Pancreas (tissue), 10 donors: ENCODE measurements at places on chromosomes 11 and 22.

DNA sequence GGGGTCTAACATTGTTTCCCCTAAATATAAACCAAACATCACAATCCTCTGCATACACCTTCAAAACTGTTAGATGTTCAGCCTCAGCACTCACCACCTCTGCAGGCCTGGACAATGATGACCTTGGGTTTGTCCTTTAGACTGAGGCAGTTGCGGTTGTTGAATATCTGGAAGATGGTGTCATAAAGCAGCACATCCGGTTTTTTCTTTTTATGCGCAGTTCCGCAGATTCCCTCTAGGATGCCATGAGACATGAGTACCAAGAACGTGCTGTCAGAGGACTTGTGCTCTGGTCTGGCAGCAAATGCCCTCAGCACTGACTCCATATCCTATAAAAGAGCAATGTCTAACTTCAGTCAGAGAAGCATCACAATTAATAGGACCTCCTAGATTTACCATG, 22.8 kb downstream of the CASP5 start:
- DNase-seq = no peak

DNA sequence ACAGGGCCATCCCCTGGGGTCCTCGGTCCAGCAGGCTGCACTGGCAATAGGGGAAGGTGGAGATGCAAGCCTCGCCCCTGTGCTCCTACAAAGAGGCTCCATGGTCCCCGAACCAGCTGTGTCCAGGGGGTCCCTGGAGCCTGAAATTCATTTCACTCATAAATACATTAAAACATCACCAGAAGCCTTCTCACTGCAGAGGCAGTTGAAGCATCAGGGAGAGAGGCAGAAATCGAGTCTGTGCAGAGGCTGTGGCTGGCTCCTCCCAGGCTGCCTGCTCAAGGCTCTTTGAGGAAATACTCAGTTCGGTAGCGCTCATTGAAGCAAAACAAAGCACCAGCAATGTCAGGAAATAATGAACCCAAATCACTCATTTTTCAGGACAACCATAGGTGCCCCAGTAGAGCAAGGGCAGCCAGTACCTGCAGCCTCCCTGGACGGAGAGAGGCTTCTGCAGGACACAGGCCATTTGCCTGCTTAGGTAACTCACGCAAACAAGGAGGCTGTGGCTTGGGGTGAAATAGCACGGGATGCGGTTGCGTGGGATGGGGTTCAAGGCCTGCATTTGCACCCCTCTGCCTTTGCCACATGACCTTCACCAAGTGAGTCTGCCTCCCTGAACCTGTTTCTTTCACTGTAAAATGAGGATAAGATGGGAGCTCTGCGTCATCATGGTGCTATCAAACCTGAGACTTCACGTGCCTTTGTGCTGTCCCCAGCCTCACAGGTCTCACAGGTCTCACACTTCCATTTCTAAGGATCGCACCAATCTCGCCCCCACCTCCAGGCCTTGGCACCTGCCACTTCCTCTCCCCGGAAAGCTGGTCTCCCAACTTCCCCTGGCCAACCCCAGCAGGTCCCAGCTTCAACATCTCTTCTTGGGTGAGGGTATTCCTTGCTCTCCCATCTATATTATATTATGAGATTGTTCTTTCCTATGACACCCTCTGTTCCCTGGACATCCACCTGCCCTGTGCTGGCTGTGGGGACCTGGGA, 84.3 kb upstream of the SHISAL1 start:
- DNase-seq = no peak

- DNase-seq = no peak
These were observed 200.3 kb downstream of the MYO18B start for GRCh38 chr22:25942115-25942855.

DNA sequence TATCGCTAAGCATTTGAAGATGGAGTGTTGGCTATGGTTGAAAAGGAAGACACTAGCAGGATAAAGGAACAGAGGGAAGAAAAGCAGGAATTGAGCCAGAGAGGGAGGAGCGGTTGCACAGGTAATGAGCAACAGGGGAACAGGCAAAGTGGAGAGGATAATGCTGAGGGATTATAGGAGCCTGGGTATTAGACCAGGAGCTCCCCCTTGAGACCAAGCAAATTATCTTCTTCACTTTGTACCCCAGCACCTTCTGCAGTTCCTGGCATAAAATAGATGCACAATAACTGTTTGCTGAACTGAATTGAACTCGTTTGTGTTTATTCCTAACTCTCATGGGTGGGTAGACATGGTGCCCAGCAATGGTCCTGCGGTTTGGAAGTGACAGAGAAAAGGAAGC, 54.6 kb upstream of the OR5P2 start:
- no peak for DNase-seq

DNA sequence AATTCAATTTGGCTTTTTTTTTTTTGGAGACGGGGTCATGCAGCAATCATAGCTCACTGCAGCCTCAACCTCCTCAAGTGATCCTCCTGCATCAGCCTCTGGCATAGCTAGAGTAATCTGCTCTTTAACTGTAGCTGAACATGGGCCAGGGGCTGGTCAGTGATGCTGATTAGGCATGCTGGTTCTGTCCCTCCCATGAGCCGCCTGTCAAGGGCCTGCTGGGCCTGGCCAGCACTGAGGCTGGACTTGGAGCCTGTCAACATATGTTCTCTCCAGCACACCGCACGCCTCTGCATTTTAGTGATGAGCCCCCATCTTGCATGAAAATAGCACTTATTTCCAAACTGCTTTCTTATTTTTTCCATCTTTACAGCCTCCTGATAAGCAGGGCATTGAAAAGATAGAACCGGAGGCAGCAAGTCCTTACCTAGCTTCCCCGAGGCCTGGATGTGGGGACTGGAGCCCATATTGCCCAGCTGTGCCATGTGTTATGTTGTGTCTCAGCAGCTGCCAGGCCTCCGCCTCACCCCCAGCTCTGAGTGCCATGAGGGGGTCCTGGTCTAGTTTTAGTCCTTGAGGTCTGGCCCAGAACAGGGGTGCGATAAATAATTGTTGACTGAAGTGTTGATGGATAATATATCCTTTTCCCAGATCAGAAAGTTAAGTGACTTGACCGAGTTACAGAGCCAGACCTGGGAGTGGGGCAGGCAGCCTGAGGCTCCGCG, 80.0 kb downstream of the CTTN start:
- DNase-seq = no peak

DNA sequence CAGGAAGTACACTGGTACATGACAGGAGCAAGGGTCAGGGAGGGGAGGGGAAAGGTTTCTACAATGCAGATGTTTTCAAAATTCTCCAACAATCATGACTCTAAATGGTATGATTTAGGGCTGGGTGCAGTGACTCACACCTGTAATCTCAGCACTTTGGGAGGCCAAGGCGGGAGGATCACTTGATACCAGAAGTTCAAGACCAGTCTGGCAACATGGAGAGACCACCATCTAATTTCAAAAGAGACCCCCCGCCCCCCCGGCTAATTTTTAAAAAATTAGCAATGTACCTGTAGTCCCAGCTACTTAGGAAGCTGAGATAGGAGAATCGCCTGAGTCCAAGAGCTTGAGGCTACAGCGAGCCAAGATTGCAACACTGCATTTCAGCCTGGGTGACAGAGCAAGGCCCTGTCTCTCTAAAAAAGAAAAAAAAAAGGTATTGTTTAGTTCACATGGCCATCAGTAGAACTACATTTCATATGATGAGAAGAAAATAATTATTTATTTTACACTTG, 15.9 kb upstream of the OLFML1 start:
- no peak for DNase-seq

- no peak for DNase-seq
These were observed 101.6 kb upstream of the USP47 start for GRCh38 chr11:11740073-11740702.

DNA sequence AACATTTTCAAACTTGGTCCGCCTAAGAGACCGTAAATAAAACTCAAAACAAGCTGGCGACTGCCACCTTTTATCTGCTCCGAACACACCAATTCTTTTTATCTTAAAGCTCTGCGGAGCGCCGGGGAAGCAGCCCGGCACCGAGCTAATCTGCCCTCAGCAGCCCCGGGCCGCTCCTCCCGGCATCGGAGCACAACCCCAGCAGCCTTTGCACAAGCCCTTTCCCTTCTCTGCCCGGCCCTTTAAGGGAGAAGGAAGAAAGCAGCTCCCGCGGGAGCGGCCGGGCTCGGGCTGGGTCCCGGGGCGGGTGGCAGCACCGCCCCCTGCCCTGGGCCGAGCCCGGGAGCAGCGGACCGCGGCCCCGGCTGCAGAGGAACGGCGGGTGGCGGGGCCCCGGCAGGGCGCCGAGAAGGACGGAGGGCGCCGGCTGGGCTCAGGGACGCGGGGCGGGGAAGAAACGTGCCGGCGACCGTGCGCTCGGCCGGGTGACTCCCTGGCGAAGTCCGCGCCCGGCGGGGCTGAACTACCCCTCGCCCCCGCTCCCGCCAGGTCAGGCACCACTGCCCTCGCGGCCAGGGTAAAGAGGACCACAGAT, 133.6 kb upstream of the C11orf58 start:
- peak; percentile 88 for DNase-seq
